Stimulated activated CD4-positive, alpha-beta T cell treated with anti-CD3 and anti-CD28 coated beads, Interleukin-15, amount 100 ng/mL, for 24 hours (primary cell): ENCODE measurements at places on chromosomes 12 and 14.
A peak's percentile ranks its signal among the peaks of the same experiment; 100 is the strongest.

- no peak for DNase-seq
Measured at GRCh38 chr12:97560786-97561618, 98.4 kb downstream of the RMST start.

DNA sequence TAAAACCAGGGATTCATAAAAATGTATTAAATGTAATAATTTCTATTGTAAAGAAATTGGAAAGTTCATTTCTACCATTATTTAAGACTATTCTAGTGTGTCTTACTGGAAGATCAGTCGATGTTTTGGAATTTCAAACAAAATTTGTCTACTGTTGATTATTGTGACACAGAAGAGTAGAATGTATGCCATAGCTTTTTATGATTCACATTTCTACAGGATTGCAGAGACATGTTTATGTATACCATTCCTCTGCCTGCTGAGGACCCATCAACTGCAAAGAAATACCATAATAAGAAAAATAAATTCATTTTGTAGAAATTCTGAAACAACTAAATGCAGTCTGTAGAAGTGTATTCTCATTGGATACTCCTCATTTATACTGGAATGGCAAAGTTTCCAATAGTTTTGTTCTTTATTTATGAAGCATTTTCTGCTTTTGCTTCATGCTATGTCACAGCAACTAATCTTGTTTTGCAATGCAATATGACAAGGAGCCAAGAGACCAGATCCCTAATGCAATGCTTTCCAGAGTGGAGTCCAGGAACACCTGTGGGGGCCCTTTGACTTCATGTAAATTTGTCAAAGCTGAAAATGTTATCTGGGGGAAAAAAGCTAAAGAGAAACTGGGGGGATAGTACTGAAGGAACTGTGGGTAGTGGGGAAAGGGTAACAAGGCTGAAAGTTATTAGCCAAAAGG is 172.9 kb upstream of the LRIG3 start:
- DNase-seq = no peak

GRCh38 chr12:56337753-56338251 is 882 bp upstream of the IL23A start:
- DNase-seq = no peak

GRCh38 chr12:81502912-81503695 is 256.0 kb downstream of the PPFIA2 start:
- DNase-seq = no peak

- DNase-seq = no peak
Measured at GRCh38 chr12:127773520-127773919, 493.4 kb upstream of the TMEM132C start.

- no peak for DNase-seq
Measured at GRCh38 chr14:103733651-103734050, 18.0 kb downstream of the ZFYVE21 start.

GRCh38 chr12:52419656-52420055 is 13.5 kb upstream of the KRT82 start:
- DNase-seq = no peak

GRCh38 chr14:32080001-32080510 is 3.0 kb downstream of the ARHGAP5 start:
- DNase-seq = no peak

GRCh38 chr14:78985668-78986381 is 815.7 kb downstream of the NRXN3 start:
- no peak for DNase-seq

DNA sequence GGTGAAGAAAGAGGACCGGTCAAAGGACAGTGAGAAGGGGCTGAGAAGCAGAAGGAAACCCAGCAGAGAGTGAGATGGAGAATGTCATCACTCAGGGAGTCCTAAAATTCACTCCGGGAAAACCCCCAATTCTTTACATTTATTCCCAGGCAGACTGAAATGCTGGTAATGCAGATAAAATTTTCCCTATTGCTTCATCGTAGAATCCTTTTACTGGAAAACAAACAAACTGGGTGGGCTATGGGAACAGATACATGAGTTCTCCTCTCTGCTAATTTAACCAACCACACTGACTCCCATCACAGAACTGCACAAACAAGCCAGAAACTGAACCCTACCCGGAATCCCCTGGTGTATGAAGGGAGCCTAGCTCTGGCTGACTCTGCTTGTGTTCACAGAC is 20.9 kb downstream of the HEBP1 start:
- no peak for DNase-seq

- peak; percentile 16 for DNase-seq
Measured at GRCh38 chr12:51441583-51441982, 17.0 kb downstream of the SLC4A8 start.

GRCh38 chr14:100150932-100151587 is 8.4 kb downstream of the DEGS2 start:
- no peak for DNase-seq

- DNase-seq = peak; percentile 53
Measured at GRCh38 chr14:22071006-22071405, 397.4 kb upstream of the OR4E1 start.

- DNase-seq = no peak
Measured at GRCh38 chr12:129902371-129903091, 1.3 kb downstream of the TMEM132D start.

- no peak for DNase-seq
Measured at GRCh38 chr12:105024928-105025327, 38.8 kb downstream of the NOPCHAP1 start.

- peak; percentile 24 for DNase-seq
Measured at GRCh38 chr12:53696285-53696654, 20.4 kb upstream of the ATP5MC2 start.

DNA sequence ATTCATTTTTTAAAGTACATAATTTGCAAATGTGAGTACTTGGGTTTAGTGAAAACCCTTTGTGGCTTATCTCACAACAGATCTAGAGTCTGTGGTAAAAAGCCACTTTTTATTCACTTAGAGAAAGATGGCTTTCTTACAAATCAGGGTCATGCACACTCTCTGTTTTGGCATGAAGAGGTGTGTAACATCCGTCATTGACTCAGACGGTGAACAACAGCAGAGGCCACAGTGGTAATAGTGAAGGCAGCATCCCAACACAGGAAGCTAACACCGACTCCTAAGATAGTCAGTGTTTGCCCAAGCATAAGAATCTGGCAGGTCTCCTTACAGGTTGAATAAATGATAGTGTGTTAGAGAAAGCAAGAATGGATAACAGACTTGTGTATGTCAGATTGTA is 593.0 kb downstream of the SOX5 start:
- DNase-seq = no peak

DNA sequence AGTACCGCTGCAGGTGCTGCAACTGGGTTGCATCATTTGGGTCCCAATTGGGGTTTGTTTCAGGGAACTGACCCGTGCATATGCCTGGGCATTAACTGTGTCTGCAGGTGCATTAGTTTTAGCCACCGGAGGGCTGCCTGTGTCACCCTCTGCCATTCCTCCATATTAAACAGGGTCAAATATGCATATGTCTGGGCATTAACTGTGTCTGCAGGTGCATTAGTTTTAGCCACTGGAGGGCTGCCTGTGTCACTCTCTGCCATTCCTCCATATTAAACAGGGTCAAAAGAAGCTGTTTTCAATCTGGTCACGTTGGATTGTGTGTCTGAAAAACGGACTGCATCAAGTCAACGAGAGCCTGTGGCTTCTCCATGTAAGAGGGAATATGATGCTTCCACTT is 1317.0 kb downstream of the TMEM121 start:
- no peak for DNase-seq

DNA sequence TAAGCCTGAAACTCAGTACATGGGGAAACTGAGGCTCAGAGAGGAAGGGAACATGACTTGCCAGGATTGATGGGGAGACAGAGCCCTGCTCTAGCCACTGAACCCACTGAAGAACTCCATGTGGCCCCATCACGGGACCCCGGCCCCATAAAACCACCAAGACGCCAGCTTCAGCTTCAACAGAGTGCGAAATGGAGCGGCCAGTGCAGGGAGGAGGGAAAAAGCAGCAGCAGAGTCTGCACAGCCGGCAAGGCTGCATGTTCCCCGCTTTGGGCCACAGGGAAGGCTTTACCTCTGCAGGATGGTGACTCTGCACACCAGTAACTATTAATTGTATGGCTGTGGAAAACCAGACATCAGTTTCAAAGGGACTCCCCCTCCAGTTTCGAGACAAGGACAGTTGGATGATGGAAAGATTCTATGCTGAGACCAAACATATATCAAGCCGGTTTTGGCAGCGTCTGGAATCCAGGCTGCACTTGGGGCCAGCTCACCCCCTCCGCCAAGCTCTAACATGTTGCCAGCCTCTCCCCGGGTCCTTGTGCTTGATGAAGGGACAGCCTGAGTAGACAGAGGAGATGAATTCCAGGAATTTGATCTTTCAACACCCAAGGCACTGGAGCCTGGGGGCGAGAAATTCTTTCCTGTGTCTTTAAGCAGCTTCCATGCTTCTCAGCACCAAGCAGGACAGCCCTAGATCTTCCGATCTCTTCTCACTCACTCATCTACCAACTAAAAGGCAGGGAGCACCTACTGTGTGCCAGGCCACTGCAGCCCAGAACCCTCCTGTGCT is 55.7 kb upstream of the BCL11B start:
- no peak for DNase-seq

DNA sequence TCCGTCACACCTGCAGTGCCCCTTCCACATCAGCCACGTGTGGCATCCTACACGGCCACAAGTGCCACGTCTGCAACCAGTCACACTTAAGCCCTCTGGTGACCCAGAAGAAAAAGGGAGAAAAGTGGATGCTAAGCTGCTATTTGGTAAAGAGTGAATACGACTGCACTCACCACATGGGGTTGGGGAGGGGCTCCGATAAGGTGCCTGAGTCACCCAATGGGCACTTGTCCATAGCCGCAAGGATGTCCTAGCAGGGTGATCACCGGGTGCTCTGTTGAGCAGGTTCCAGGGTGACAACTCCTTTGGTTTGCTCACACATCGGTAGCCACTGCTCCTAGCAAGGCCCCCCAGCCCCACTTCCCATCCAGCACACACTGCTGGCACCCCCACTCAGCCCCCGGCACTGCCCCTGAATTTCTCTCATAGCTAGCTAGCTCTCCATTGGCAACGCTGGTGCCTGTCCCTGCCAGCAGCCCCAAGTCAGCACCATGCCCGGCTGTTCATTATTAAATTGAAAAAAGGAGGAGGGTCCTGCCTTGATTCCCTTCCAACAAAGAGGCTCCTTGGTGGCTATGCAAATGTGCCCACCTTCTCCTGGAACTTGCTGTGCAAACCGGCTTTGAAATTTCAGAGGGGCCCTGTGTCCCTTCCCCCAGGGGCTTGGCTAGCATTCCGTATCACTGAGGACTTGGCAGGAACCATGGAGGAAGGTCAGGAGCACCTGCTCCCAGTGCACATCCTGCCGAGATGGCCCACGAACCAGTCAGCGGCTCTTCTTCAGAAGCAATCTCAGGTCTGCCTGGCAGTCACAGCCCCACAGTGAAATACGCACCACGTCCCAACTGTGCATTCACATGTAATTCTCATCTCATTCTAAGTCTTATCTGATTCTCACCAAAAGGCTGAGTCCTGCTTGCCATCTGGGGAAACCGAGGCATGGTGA is 227.7 kb upstream of the DIO3 start:
- DNase-seq = no peak

GRCh38 chr14:73712071-73712506 is 2.1 kb downstream of the PNMA1 start:
- DNase-seq = no peak

GRCh38 chr12:126243814-126244440 is 1178.7 kb downstream of the AACS start:
- DNase-seq = no peak

DNA sequence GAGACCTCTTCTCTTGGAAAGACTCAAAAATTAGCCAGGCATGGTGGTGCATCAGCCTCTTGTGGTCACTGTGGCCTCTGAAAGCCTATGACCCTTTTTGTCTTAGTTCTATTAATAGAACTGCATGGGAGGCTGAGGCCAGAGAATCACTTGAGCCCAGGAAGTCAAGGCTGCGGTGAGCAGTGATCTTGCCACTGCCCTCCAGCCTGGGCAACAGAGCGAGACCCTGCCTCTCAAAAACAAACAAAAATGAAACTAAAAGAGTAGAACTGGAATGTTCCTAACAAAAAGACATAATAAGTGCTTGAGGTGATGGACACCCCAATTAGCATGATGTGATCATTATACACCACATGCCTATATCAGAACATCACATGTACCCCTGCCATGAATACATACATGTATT is 197.0 kb upstream of the EEA1 start:
- no peak for DNase-seq

DNA sequence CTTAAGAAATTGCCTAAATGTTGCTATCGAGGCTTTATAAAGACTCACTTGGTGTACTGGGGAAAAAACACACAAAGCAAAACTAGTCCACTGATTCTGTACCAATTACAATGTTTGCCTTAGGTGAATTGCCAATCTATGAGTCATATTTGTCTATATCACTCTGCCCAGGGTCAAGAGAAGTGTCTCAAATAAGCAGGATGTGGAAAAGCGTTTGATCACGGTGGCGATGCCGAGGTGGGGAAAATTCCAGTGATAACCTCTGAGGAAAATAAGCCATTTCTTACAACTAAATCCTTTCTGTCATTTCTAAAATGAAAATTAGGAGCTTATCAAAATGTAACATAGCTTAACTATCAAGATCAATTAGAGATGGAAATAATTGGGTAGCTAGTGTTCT is 148.6 kb upstream of the DIO3 start:
- no peak for DNase-seq

DNA sequence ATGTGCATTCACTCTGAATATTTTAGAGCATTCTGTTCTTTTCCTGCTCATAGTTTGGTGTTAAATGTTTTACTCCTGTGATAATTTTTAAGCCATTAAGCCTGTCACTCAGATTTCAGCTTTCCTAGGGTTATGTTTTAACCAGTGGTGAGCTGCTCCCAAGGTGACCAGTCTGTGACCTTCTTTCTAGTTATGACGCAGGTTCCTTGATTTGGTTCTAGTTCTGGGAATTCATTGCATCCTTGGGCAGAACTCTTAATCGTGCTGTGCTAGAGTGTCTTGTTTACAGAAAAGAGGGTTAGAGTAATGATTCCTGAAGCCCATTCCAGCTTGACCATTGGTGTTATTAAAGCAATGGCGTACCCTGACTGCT is 2.2 kb downstream of the GABARAPL1 start:
- DNase-seq = no peak

DNA sequence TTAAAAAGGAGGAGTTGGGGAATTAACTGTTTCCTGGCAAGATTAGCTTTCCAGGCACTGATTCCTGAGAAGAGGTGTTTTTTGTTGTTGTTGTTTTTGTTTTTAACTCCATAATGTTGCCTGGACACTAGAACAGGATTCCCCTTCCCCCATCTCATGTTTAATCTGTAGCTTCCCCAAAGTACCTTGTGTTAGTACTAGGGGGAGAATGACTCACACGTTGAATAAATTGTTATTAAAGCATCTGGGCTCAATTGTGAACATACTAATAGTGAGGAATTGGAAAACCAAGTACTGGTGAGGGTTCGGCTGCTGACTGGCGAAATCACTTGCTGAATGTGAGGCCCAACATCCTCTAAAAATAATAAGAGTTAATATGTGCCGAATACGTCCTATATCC is 1.3 kb upstream of the GNG2 start:
- DNase-seq = no peak

GRCh38 chr14:52244997-52245396 is 22.5 kb upstream of the PTGDR start:
- no peak for DNase-seq

- DNase-seq = no peak
Measured at GRCh38 chr12:30764251-30764650, 9.5 kb upstream of the CAPRIN2 start.

GRCh38 chr14:101470266-101470665 is 91.0 kb upstream of the DIO3 start:
- no peak for DNase-seq

GRCh38 chr12:109702111-109702841 is 11.3 kb upstream of the FAM222A start:
- no peak for DNase-seq

- no peak for DNase-seq
Measured at GRCh38 chr12:68499616-68500015, 111.1 kb upstream of the RAP1B start.
